ENCODE measurements at places on chromosomes 2 and 18. TPM values are rescaled to one million over a fixed set of nuclear protein-coding genes. Genes with fewer than 3 reads are reported as not detected.

SERPINB12 gene
- not detected for total RNA-seq

ZNF804A gene
- not detected for total RNA-seq

NHEJ1 gene
- 19.0 TPM for total RNA-seq

RNF144A gene
- 8.9 TPM for total RNA-seq

MOCOS gene
- 2.9 TPM for total RNA-seq

ALK gene
- not detected for total RNA-seq

ATP6V1B1 gene
- 2.3 TPM for total RNA-seq

ZSWIM2 gene
- not detected for total RNA-seq

GCG gene
- total RNA-seq: not detected

ANKRD62 gene
- total RNA-seq: not detected

KCNJ13 gene
- not detected for total RNA-seq

MTERF4 gene
- 25.2 TPM for total RNA-seq

MRPS5 gene
- total RNA-seq: 73.3 TPM

PFN4 gene
- 2.5 TPM for total RNA-seq

SNTG2 gene
- not detected for total RNA-seq

ST6GAL2 gene
- total RNA-seq: 13.1 TPM

PRKAG3 gene
- total RNA-seq: not detected

GKN1 gene
- 0.37 TPM for total RNA-seq

ATRAID gene
- total RNA-seq: 211 TPM

ZBTB7C gene
- 0.27 TPM for total RNA-seq

RESP18 gene
- not detected for total RNA-seq

MARCHF4 gene
- total RNA-seq: 21.4 TPM

MYL1 gene
- not detected for total RNA-seq

C2orf78 gene
- not detected for total RNA-seq

TRIM43 gene
- 0.09 TPM for total RNA-seq

DSG2 gene
- 59.6 TPM for total RNA-seq

ITGA6 gene
- 35.8 TPM for total RNA-seq

CD8B2 gene
- total RNA-seq: not detected

CNTNAP5 gene
- total RNA-seq: not detected

CFAP65 gene
- total RNA-seq: 0.17 TPM

CFC1 gene
- total RNA-seq: 0.11 TPM

SLC4A3 gene
- 3.6 TPM for total RNA-seq

PLEKHB2 gene
- 72.8 TPM for total RNA-seq

SERPINB2 gene
- 0.05 TPM for total RNA-seq

PAX8 gene
- total RNA-seq: 0.98 TPM

COLEC11 gene
- total RNA-seq: 0.53 TPM

UGT1A4 gene
- total RNA-seq: not detected

GNLY gene
- total RNA-seq: not detected

NAT8 gene
- not detected for total RNA-seq

CHRNG gene
- not detected for total RNA-seq

SCN3A gene
- 0.02 TPM for total RNA-seq

IL1B gene
- total RNA-seq: 0.07 TPM

COBLL1 gene
- total RNA-seq: 5.6 TPM

INHBB gene
- total RNA-seq: 23.1 TPM

TMEM200C gene
- not detected for total RNA-seq

ANKRD30B gene
- not detected for total RNA-seq
